ENCODE measurements at places on chromosomes 1 and 21.

DNA sequence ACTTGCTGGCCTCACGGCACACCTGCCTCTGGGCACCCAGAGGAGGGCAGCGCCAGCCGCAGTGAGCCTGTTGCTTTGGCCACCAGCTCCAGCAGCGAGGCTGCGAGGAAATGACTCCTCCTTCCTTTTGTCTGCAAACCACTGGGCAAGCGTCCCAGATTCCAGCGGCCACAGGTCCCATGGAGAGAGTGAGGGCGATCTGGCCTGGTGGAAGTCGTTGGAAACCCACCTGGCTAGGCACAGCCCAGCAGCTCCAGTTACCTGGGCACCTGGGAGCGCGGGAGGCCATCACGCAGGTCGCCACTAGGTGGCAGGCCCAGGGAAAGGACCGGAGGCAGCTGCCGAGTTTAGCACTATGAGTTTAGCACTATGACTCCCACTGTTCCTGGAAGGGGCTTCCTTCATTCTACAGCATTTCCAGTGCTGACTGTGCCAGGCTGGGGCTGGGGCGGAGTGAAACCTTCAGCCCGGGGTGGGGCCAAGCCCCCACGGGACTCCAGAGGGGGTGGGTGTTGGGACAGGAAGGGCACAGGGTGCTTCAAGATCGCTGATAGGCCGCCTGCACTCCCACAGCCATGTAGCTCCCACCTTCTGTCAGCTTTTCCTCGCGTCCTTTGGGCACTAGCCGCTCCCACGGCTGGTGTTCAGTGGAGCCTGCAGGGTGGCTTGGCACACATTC lies 1.1 kb upstream of the ESPN start:
- DNase-seq: peak; percentile 78

DNA sequence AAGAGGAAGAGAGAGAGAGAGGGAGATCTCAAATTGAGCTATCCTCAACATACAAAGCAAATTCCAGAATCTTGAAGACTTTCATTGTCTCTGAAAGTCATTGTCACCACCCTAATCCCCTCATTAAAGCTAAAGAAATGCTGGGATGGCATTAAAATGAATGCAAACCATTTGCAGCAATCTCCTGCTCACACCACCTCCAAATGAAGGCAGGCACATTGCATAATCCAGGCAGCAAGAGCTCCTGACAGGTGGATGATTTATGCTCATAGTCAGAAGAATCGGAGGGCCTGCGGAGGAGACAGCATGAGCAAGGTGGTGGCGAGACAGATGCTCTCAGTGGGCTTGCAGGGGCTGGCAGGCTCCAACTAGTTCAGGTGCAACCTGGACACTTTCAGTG lies 90.2 kb downstream of the ESRRG start:
- DNase-seq: no peak

- no peak for DNase-seq
Measured at GRCh38 chr1:208207388-208208131, 36.6 kb downstream of the PLXNA2 start.

GRCh38 chr1:89425056-89425455 lies 61.2 kb downstream of the GBP6 start:
- no peak for DNase-seq

DNA sequence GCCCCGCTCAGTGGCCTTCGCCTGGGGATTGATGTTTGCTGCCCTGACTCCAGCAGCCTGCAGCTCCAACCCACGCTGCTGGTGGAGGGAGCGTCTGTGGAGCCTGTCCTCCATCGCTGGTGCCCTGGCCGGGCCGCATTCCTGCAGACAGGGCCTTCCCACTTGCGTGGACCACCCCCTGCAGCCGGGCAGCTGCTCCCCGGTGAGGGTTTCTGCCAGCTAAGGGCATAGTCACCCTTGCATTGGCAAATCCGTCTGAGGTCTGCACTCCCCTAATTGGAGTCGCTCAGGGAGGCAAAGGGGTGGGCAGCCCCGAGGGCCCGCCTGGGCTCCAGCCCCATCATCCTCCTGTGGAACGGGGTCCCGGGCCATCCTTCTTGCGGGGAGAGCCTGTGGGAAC lies 43.5 kb downstream of the PRDM16 start:
- DNase-seq: no peak

DNA sequence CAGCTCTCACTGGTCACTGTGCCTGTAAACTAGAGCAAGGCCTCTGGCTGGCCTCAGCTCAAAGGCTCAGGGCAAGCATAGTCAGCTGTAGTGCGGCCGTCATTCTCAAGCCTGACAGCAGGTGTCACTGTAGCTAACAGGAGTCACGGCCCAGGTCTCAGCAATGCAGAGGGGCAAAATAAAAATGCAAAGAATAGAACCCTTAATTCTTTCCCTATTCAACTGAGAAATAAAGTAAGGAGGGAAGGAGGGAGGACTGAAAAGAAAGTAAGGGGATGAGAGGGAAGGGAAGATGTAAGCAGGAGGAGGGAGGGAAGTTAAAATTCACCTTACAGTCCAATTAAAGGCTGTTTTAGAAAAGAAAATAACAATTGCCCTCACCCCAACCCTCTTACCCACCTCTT lies 106.1 kb downstream of the KIAA0319L start:
- DNase-seq: peak; percentile 81

DNA sequence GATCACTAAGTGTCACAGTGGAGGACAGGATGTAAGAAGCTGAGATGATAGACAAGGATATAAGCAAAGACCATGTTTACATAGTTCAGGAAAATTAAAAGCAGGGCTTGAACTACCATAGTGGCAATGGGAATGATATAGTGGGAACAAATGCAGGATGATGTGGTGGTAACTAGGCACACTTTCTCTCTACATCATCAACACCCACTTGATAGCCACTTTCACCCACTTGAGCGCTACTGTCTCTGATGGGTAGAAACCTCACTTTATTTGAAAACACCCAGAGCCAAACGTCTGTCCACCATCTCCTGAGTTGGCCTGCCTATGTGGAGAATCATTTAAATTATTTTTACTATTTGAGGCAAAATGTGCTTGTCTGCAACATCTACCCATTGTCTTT lies 305.0 kb upstream of the ST6GALNAC5 start:
- no peak for DNase-seq

GRCh38 chr21:45945868-45946210 lies 35.7 kb upstream of the COL6A1 start:
- no peak for DNase-seq

GRCh38 chr1:177710696-177711620 lies 258.9 kb downstream of the SEC16B start:
- DNase-seq: no peak

DNA sequence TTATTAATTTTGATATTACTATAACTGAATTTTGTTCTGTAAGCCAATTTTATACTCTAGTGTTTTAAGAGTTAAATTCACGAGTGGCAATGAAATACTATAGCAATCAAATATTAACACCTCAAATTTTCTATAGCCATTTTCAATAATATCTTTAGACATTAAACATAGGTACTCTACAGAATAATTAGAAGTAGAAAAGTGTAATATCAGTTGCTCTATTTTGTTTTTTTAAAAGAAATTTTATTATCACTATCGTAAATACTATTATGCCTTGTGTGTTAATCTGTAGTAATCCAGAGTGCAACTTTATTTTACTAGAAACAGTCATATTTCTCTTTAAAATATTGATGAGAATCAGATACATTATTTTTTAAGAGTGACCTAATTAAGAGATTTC lies 691.2 kb downstream of the USP25 start:
- DNase-seq: no peak

- DNase-seq: no peak
Measured at GRCh38 chr1:78843546-78843945, 163.0 kb downstream of the ADGRL4 start.

DNA sequence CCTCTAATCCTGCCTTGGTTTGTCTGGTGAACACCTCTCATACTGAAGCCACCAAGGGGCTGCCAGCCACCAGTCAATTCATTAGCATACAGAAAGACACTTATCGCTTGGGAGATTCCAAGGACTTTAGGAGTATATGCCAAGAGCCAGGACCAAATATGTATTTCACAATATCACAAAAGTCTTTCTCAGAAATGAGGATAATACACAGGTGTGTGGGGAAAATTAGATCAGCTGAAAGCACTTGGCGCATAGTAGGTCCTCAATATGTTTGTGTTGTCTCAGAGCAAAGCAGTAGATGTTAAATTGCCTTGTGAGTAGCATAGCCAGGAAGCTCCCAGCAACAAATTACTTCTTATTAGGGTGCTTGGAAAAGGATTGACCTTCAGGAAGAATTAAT lies 34.1 kb downstream of the KIRREL1 start:
- DNase-seq: no peak

All from HEK293T (cell line).